ENCODE measurements at places on chromosomes 6 and 20. TPM values are rescaled to one million over a fixed set of nuclear protein-coding genes. Genes with fewer than 3 reads are reported as not detected.

Gene DYNLRB1
- total RNA-seq, result 111 TPM

Gene MCHR2
- not detected for total RNA-seq

Gene CCN6
- not detected for total RNA-seq

Gene PLA2G7
- 2.4 TPM for total RNA-seq

Gene OR12D3
- total RNA-seq, result not detected

Gene BPIFB4
- not detected for total RNA-seq

Gene CDKAL1
- total RNA-seq, result 15.2 TPM

Gene CALHM4
- not detected for total RNA-seq

Gene C2
- total RNA-seq, result 96.4 TPM

Gene ACTR5
- total RNA-seq, result 8.0 TPM

Gene ADGRB3
- total RNA-seq, result 1.8 TPM

Gene JPH2
- total RNA-seq, result 0.17 TPM

Gene PGC
- not detected for total RNA-seq

Gene IMPG1
- total RNA-seq, result not detected

Gene HLA-G
- total RNA-seq, result not detected

Gene PRDM13
- total RNA-seq, result not detected

Gene C6orf132
- 5.3 TPM for total RNA-seq

Gene ADNP
- 52.2 TPM for total RNA-seq

Gene SIRPB1
- 48.3 TPM for total RNA-seq

Gene TPD52L1
- 36.3 TPM for total RNA-seq

Gene LHFPL5
- not detected for total RNA-seq

Gene CST5
- not detected for total RNA-seq

All from subcutaneous adipose tissue (tissue), 4 donors.